Epithelial cell of prostate (primary cell): ENCODE measurements at places on chromosomes 16 and 17.
A peak's percentile ranks its signal among the peaks of the same experiment; 100 is the strongest.

GRCh38 chr17:61409301-61410112 lies 9.9 kb downstream of the TBX2 start:
- no peak for DNase-seq

- no peak for DNase-seq
These were observed 879 bp downstream of the SLFN5 start for GRCh38 chr17:35243561-35244340.

DNA sequence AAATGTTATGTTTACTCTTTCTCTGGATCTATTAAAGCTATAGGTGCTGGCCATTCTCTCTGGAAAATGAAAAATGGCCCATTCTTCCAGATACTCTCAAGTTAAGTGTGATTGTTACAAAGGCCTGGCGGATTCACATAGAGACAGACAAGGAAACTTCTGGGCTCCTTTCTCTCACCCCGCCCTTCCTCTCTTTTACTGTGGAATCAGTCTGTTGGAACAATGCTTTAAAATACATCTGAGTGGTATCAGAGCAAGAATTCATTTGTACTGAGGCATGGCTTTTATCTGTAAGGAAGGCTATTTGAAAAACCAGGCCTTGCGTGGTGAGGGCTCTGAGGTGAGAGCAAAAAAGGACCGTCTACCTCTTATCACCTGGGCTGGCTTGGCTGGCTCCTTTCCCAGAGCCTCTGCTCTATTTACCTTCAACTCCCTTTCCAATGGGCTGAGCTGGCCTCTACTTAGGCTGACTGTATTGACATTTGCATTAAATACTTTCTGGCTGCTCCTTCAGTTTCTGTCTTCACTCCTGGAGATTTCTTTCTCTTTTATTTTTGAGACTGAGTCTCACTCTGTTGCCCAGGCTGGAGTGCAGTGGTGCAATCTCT lies 274.0 kb downstream of the PHKB start:
- DNase-seq, result peak; percentile 20

DNA sequence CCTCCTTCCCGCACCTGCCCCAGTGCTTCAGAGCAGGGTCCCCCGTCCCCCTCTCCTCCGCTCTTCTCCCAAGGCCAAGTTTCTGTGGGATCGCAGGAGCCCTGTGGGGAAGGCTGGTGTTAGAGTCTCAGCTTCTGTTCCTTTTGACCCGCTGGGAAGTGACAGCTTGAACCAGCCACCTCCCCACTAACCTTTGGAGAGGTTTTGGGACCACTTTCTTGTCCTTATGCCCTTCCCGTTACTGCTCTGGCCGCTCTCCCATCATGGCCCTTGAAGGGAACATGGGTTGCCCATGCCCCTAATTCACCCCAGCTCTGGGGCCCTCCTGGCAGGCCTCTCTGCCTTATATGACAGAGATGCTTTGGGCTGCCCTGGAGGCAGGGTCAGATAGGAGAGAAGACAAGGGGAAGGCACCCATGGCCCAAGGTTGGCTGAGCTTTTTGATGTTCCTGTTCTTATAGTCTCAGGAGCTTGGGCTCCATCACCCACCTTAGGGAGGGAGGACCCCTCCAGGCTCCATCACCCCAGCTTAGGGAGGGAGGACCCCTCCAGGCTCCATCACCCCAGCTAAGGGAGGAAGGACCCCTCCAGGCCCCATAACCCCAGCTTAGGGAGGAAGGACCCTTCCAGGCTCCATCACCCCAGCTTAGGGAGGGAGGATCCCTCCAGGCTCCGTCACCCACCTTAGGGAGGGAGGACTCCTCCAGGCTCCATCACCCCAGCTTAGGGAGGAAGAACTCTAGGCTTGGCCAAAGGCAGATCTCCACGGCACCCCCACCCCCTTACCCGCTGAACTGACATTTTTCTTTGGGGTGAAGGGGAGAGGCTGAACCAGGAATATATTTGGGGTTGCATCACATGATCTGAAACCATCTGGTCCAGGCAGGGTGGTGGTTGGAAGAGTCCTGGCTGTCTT lies 45.0 kb downstream of the NT5M start:
- no peak for DNase-seq

DNA sequence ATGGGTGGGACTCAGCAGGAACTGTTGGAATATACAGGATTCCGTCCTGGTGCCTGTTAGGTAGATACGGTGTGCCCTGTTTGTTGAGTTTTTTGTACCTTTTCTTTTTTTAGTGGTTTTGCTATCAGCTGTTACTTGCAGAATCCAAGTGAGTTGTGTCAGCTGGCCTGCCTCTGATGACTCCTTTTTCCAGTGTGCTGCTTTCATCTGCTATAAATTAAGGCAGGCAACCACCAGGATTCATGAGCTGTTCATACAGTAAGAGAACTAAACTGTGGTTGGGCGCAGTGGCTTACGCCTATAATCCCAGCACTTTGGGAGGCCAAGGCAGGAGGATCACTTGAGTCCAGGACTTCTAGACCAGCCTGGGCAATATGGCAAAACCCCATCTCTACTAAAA lies 79.9 kb downstream of the WNT3 start:
- DNase-seq, result no peak

DNA sequence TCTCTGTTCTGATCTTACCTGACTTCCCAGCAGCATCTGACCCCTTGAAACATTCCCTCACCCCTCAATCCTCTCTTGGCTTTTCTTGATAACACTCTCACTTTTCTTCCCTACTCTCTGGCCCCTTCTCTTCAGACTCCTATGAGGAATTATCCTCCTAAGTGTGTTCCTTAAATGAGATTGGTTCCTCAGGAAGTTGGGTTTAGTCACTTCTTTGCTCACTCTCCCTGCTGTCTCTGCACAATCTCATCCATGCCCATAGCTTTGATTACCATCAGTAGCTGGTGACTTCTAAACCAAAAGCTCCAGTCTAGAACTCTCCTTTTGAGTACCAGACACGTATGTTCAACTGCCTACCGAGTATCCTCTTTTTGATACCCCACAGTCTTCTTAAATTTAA lies 13.0 kb downstream of the MED24 start:
- no peak for DNase-seq

DNA sequence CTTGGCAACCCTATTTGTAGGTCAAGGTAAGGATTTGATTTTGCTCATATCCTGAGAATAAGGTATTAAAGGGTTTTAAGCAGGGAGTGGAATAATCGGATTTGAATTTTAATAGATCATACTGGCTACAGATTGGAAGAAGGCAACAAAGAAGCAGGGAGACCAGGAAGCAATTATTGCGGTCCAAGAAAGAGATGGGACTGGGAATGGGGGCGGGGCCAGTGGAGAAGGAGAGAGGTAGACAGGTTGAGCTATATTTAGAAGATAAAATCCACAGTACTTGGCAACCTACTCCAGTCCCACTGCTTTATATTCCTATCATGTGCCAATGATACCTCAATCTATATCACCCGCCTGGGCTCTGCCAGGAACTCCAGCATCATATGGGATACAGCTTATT lies 5.8 kb upstream of the NOL11 start:
- no peak for DNase-seq

GRCh38 chr17:64786337-64786736 lies 124.2 kb upstream of the SMURF2 start:
- DNase-seq, result no peak

- DNase-seq, result no peak
These were observed 59.3 kb downstream of the JPH3 start for GRCh38 chr16:87661561-87661960.

GRCh38 chr17:19311421-19312215 lies 50.9 kb downstream of the B9D1 start:
- no peak for DNase-seq

DNA sequence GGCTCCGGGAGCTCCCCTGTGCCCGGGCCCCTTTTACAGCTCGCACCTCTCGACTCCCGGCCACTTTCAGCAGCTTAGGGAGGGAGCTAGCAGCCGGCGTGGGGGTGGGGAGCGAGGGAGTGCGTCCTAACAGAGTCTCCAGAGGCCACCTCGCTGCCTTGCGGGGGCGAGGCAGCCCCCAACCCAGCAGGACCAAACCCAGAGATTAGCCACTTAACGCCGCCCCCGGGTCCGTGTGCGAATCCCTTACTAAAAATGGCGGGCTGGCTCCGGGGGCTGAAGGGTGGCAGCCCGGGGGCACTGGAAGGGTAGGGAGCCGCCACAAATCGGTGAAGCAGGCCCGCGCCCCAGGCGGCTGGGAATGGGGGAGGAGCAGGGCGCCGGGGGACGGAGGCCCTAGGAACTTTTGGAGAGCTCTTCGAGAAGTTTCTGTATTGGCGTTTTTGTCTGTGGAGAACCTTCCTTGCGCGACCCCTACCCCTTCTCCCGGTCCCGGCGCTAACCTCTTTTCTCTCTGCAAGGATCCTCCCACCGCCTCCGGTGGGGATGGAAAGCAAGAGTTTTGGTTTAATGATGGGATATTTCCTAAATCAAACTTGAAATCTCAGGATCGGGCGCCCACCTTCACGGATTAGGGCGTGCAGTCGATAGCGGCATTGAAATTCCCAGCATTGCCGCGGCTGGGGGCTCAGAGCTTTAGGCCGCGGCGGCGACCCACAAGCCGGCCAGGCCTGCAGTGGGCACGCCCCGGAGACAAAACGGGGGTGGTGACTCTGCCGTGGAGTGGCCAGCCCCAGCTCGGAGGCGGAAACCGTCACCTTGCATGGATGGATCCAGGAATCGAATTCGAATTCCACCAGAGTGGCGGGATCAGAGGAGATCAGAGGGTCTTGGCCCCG lies 793 bp upstream of the IRX3 start:
- DNase-seq, result no peak

DNA sequence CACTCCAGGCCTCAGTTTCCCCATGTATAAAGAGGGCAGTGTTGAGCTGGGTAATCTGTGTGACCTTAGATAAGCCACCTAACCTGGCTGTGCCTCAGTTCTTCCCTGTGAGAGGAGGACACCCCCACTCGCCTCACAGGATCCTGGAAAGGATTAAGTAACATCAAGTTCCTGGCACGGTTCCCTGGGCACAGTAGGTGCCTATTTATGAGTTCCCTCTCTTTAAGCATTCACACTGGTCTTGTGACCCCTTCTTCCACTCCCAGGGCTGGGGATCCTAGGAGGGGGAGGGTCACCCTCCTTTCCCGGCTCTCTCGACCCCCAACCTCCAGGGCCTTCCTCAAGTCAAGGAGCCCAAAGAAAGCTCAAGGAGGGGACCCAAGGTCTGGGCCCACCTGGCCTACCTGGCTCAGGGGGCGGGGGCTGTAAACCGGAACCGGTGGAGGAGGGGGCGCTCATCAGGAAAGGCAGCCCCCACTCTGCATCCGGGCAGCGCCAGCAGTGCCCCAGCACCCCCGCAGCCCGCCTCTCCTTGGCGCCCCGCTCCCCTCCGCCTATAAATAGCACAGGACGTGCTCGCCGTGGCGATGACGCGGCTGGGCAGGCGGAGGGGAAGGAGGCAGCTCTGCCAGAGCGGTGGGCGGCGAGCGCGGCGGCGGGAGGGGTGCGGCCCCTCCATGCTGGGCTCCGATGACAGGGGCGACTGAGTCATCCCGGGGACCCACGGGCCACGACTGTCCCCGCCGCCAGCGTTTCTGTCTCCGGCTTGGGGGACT lies 9.4 kb downstream of the RPL19 start:
- no peak for DNase-seq

DNA sequence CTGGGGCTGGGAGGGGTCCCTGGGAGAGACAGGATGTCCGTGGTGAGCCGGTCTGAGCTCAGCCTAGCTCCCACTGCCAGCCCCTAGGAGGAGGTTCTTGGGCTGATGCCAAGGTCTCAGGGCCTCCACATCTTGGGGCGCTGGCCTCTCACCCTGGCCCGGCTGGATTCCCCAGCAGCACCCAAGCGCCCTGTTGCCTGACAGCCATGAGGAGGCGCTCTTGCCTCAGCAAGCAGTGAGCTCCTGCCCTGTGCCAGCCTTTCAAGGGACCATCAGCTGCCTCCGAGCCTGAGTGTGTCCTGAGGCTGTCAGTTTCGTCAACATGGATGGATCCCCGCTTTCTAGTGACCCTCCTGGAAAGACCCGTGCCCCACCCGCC lies 234.9 kb upstream of the CIBAR2 start:
- DNase-seq, result no peak

DNA sequence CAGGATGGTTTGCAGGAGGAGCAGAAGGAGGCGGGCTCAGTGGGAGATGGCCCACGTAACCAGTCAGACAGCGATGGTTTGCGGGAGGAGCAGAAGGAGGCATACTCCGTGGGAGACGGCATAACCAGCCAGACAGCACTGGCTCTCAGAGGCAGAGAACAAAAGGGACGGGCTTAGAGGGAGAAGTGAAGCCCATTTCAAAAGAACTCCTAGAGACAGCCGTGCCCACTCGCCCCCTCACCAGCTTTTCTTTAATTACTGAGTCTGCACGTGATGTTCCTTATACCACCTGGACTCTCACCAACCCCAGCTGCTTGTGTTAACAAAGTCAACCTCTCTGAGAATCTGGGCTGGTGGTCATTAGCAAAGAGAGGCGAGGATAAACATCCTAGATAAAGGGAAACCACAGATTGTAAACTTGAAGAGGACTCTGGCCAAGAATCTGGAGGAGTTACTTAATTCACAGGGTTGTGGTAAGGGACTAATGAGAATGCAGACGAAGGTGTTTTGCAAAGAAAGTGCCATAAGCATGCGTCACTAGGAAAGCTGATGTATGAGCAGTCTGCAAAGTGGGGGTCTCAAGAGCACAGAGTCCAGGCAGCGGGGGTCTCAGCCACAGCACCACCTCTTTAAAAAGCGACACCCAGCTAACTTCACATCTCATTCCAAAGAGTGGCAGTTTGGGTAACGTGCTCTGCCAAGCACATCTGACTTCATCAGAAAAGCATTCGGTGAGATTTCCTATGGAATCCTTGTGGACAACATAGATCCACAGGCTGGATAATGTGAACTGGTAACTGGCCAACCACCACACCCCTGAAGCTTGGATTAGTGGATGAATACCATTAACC lies 51.7 kb downstream of the NXN start:
- no peak for DNase-seq

GRCh38 chr17:79696610-79696982 lies 34.1 kb upstream of the ENPP7 start:
- no peak for DNase-seq

DNA sequence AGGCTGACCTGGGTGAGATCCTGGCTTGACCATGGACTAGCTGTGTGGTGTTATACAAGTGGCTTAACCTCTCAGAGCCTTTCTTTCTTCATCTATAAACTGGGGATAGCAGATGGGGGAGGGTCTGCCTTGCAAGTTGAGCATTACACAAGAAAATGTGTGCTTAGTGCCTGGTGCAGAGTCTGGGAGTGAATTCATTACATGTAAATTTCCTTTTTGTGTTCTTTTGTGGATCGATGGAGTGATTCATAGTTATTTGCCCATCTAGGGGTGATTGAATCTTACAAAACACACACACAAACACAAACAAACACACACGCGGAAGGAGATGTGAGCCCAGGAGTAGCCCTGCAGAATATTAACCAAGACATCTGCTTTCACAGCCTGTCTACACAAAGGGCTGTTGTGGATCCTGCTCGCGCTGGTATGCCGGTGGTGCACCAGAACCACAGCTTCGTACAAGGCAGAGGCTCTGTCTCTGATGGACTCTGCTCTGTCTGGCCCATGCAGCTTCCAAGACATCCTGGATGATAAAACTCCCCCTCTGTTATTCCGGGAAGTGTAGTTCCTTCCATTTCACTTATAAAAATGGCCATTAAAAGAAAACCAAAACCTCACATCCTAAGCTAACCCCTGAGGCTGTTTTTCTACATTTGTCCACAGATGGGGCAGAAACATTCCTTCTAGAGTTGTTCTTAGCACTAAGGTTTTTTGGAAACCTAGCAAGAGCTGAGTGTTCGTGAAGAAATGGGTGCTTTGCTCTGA lies 86.1 kb downstream of the UTP18 start:
- DNase-seq, result no peak
